ENCODE measurements at places on chromosomes 11 and 22. TPM values are rescaled to one million over a fixed set of nuclear protein-coding genes. Genes with fewer than 3 reads are reported as not detected.

The MMP12 gene
- not detected for total RNA-seq

The HPX gene
- total RNA-seq, result 0.35 TPM

The CCDC116 gene
- 0.97 TPM for total RNA-seq

The PRR14L gene
- total RNA-seq, result 63.5 TPM

The MEI1 gene
- 54.6 TPM for total RNA-seq

The GPHA2 gene
- total RNA-seq, result not detected

The FAM227A gene
- total RNA-seq, result 0.02 TPM

The PRR5L gene
- 7.3 TPM for total RNA-seq

The FXYD2 gene
- 1.3 TPM for total RNA-seq

The KCNJ1 gene
- not detected for total RNA-seq

The GLYATL1 gene
- total RNA-seq, result not detected

- DNase-seq, result no peak
Observed at GRCh38 chr11:69267395-69267805, 26.6 kb upstream of the MYEOV start.

DNA sequence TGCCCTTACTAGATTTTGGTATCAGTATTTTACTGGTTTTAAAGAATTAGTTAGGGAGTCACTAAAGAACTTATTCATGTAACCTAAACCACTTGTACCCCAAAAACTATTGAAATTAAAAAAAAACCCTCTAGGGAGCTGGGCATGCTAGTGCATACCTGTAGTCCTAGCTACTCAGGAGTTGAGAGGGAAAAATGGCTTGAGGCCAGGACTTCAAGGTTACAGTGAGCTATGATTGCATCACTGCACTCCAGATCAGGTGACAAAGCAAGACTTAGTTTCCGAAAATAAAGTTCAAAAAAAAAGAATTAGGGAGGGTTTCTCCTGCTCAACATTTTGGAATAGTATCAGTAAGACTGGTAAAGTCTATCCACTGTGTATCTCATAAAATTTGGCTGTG is 364.4 kb upstream of the LUZP2 start:
- no peak for DNase-seq

DNA sequence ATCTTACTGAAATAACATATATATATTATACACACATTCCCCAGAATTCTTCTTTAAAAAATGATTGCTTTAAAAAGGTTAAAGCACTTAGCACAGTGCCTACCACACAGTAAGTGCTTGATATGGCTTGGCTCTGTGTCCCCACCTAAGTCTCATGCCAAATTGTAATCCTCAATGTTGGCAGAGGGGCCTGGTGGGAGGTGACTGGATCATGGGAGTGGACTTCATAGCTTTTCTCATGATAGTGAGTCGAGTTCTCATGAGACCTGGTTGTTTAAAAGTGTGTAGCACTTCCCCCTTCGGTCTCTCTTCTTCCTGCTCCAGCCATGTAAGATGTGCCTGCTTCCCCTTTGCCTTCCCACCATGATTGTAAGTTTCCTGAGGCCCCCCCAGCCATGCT is 6.2 kb downstream of the CRYAB start:
- DNase-seq, result no peak

DNA sequence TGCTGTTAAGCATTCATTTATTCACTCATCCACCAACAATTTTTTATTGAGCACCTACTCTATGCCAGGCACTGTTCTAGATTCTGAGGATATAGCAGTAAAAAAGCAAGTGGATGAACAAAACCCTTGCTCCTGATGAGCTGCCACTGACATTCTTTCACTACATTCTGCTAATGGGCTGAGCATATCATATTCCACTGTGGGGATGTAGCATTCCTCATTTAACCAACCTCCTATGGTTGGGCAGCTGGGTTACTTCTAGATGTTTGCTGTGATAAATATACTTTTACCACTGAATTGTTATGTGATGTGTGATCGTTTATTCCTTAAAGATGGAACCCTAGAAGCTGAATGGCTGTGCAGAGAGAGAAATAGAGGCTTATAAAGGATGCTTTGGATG is 176.9 kb downstream of the MN1 start:
- no peak for DNase-seq

GRCh38 chr11:66080055-66080817 is 10.2 kb downstream of the PACS1 start:
- DNase-seq, result peak; percentile 71

DNA sequence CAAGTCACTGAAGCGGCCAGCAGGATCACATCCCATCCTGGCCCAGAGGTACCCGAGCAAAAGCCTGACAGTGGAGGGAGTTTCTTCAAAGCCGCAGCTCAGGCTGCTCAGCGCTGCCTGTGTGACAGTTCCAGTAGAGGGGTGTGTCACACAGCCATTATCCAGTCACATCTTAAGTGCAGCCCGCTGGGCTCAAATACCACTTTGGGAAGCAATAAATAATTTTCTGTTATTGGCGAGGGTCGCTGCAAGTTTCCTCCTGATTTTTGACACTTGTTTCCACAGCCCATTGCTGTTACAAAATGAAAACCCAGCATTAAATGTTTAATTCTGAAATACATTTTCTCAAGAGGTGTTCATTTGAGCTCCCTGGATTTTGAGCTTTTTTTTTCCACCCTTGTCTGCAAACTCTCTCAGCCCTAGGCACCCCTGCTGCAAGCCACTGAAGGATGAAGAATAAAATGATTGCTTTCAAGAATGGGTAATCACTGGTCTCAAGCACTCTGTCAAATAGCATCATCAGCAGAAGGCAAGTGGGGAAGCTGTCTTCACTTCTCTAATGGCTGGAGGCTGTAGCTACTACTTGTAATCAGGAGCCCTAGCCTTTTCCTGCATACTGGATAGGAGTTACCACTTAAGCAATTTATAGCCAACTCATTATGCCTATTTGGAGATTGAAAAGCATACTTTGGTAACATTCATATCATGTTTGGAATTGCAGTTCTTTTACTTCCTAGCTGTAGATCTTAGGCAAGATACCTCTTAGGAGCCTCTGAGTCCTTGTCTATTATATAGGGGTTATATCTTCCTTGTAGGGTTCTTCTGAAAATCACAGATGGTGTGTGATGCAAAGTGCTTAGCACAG is 373.7 kb downstream of the METTL15 start:
- no peak for DNase-seq

GRCh38 chr22:29824677-29825076 is 13.4 kb downstream of the ASCC2 start:
- DNase-seq, result no peak

DNA sequence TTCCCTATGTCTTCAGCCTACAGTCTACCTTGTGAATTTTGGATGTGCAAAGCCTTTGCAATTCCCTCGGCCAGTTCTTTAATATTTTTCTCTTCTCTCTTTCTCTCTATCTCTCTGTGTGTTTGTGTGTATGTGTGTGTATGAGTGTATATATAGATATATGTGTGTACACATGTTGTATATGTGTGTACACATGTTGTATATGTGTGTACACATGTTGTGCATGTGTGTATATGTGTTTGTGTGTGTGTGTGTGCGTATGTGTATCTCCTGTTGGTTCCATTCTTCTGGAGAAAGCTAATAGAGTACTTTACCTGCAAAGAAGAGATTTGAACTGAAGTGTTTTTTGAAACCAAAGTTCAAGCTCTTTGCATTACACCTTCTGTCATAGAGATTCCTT is 155.0 kb downstream of the LUZP2 start:
- DNase-seq, result no peak

DNA sequence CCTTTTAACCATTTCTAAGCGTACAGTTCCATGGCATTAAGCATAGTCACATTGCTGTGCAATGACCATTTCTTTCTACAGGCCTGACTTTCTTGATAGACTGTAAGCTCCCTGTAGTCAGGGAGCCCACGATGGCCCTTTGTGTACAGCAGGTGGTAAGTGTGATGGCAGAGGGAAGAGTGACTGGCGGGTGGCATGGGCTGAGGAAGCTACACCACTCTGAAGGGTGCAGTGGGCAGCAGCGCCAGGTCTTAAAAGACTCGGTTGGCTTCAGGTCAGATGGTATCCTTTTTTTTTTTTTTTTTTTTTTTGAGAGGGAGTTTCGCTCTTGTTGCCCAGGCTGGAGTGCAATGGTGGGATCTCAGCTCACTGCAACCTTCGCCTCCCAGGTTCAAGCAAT is 1.6 kb downstream of the PPM1F start:
- no peak for DNase-seq

GRCh38 chr22:23180301-23180892 is at the start of gene BCR:
BCR (plus strand) TSS chr22:23180509; CDS start chr22:23180961, 452 bp downstream.
- DNase-seq, result peak; percentile 59

DNA sequence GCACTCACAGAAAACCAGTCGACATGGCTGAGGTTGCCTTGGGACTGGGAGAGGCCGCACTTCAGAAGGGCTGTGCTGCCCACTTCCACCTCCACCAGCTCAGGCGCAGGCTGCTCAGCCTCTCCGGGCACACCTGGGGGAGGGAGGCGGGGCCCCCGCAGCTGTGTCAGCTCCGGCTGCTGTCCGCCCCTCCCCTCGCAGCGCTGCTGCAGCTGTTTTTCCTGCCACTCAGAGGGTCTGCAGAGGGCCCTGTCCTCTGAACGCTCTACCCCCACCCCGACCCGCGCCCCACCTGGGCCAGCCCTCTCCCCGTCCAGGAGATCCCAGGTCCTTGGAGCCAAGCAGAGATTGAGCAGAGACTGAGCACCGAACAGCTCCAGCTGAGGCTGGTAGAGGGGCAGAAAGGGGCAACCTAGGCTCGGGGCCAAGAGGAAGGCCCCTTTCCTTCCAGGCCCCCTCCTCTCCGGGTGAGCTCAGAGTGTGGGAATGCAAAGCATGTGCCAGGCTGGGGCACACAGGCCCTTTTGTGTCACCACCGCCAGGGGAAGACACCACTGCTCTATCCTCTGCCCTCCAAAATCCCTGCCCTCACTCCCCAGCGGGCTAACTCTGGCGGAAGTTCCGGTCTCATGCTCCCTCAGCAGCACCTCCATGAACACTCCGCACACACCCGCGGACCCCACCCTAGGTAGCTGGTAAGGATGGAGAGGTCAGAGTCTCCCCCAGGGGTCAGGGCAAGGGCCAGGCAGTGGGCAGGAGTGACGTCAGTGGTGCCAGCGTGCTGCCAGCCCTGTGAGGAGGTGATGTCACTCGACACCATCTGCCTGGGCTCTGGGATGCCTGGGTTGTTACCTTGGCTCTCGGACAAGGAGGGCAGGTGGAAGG is 1.6 kb downstream of the MCAM start:
- DNase-seq, result peak; percentile 51

DNA sequence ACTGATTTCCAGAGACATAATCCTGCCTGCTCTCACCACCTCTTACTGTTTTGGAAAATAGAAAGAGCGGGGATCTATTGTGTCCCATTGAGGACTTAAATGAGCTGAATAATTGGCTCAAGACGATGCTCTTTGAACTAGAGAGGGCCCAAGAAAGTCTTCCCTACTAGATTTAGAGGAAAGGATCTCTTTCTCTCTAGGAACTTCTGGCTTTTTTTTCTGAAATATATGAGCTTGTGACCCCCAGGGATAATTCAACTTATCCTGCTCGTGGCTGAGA is 461.4 kb upstream of the KIRREL3 start:
- DNase-seq, result no peak

- DNase-seq, result no peak
Observed at GRCh38 chr11:10381736-10382135, 73.3 kb upstream of the AMPD3 start.

DNA sequence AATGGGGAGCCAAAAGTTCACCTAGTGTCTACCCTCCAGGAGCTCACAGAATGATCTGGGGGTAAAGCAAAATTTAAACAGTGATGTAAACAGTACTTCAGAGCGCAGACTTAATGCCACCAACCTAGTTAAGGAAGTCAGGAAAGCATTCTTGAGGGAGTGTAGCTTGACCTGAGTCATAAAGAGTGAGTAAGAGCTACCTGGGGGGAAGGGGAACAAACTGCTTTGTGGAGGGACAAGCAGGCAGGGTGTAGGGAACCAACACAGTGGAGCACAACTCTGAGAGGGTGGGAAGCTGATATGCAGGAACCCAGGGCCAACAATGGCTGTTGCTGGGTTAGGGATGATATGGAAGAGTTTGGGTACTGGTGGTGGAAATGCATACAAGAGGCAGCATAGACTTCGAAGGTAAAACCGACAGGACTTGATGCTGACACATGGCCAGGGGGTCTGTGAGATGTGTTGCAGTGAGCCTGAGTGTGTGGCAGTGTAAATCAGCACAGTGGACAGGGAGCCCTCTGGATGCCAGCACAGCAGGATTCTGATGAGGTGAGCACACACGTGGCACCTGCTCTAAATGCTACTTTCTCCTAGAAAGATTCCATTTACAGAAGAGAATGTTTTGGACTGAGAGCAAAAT is 58.3 kb upstream of the CYP2D6 start:
- DNase-seq, result no peak

- no peak for DNase-seq
Observed at GRCh38 chr11:86482692-86483091, 108.0 kb downstream of the CCDC81 start.

DNA sequence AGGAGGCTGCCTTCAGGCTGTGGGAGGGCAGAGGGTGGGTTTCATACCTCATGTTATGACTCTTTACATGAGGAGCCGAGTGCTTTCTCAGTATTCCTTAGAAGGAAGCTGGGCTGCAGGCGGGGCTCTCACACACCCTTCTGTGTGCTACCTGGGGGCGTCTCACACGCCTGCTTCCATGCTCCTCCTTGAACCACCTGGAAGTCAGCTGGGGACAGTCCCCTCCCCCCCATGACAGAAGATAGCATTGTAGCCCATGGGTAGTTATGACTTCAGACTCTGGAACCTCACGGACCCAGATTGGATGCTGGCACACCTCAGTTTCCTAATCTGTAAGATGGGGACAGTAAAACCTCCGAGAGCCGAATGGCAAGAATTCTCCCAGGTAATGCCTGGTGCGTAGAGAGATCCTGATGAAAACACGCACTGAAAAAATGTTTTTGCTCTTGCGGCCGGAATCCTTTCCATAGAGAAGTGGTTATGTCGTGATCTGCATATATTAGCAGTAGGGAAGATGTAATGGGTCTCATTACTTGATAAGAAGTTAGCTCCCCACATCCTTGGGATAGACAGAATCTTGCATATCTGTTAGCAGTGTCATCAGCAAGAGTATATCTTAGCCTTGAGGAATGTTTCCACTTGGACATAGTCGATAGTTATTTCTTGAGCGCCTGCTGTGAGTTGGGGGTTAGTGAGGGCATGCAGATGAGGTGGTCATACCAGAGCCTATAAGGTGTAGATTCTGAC is 4.9 kb downstream of the DAGLA start:
- no peak for DNase-seq

DNA sequence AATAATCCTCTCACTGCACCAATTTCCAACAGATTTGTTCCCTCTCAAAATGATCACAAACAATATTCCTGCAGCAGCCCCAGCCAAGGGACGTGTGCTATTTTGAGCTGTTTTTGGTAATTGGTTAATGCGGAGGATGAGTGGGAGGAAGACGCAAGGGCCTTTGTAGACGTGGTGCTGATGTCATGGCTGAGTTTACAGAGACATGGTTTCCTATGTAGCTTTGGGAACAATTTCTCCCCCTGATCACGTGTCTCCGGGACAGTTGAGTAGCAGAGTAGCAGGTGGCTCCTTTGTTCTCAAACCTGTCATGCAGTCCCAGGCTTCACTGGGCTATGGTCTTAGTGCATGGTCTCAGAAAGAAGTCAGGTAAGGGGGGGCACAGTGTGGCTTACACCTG is 183.2 kb upstream of the NECTIN1 start:
- no peak for DNase-seq

DNA sequence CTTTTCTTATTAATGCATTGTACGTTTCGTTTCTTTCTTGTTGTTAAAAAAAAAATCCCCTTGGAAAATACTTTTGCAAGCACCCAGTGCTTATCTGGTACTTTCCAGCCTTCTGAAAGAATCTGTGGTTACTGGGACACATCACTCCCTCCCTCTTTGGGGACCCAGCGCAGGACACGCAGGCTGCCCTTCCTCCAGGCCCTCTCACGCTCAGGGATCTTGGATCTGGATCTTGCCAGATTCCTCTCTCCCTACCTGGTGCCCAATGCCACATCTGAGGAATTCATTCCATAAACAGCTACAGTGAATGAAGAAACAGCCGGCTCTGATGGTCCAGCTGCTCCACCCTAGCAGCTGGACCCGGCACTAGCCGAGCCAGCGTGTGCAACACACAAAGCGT is 55.7 kb downstream of the PHF21B start:
- DNase-seq, result no peak
